Fibroblast of skin of left quadriceps (primary cell): ENCODE measurements at places on chromosomes 6 and 20.

DNA sequence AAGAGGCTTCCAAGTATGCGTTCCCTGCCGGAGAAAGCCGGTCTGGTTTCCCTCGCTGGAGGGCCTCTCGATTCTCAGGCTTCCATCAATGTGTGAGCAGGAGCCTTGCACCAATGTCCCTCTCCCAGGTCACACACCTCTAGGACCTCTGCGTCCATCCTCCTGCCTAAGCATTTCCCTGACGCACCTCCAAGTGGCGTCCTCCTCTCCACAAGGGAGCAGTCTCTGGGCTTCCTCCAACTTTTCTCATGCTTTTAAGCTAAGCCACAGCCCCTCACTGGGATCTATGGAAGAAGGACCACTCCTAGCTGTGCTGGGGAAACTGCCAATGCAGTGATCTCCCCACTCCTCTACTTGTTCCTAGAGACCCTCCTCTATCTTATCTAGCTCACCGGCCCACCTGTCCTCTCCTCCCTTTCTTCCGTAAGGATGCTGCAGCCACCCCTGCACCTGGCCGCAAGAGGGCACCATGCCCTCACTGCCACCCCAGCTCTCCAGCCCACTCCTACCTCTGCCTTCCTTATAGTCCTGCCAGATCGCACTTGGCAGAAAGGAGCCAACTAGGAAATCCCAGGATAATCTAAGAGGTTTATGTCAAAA lies 258.7 kb downstream of the LRFN2 start:
- no peak for DNase-seq

GRCh38 chr6:163860287-163861081 lies 446.0 kb downstream of the QKI start:
- peak; percentile 62 for DNase-seq

DNA sequence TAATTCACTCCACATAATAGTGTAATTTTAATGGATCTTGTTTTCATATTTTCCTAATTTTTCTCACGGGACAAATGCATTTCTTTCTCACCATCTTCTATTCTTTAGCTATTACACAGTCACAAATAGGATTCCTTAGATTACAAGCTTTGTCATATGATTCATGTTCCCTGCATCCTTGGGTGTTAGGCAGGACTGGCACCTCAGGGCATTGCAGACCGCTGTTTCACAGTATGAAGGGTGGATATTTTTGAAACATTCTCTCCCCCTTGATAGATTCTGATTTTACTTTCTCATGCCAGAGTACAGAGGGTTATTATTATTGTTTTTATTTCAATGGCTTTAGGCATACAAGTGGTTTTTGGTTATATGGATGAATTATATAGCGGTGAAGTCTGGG lies 602.5 kb downstream of the PHF3 start:
- DNase-seq, result no peak

DNA sequence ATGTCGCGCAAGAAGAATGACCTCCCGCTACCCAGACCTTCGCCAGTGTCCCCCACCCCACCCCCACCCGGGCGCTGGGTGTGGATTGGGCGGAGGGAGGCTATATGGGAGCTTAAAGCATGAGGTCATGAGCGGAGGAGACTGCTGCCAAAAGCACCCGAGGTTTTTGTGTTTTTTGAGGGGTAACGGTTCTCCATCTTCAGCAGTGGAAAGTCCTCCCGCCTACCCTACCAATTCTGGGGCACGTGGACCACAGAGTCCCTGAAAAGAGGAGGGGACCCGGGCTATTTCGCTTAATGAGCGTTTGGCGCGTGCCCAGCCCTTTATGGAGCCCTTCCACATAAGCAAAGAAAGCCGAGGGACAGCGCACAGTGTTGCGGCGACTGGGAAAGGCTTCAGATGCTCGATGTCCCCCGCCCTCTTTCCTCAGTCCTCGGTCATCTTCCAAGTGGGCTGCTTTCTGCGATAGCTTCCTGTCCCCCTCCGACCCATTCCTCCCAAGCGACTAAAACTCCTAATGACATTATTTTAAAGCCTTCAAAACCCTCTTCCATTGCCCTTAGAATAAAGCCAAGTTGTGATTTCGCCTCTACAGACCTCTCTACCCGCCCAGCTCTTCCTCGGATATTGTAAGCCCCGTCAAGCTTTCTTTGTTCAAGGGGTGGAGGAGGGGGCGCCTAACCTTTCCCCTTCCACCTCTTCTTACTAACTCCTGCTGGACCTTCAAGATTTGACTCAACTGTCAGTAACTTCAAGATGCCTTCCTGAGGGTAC lies 2.1 kb upstream of the TRERF1 start:
- no peak for DNase-seq

DNA sequence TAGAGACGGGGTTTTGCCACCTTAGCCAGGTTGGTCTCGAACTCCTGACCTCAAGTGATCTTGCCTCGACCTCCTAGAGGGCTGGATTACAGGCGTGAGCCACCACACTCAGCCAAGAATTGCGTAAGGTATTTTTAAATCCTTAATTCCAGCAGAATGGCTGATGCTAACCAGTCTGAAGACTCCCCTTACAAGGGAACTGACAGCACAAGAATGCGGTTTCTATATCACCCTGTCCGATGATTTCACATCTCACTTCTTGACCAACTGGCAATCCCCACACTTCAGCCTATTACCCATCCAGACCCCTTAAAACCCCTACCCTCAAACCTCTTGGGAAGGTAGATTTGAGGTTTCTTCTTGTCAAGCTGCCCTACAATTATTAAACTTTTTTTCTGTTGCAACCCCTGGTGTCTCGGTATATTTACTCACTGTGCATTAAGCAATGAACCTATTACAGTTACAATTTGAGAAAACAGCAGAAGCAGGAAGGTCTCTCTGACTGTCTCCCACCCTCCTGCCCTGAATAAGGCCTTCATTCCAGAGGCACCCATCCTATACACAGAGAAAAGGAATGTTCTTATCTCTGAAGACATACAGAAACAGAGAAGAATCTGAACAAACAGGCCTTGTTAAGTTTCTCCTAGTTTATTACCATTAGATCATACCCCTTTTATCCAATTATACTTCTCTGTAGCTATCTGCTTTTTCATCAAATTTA lies 164.9 kb downstream of the ARHGAP18 start:
- DNase-seq, result no peak

GRCh38 chr6:6826095-6826901 lies 237.8 kb downstream of the LY86 start:
- no peak for DNase-seq

- no peak for DNase-seq
These were observed 30.5 kb upstream of the RIPK1 start for GRCh38 chr6:3037638-3038365.

- DNase-seq, result no peak
These were observed 28.3 kb downstream of the PREX1 start for GRCh38 chr20:48799328-48800105.

- no peak for DNase-seq
These were observed 152.6 kb upstream of the EXOC2 start for GRCh38 chr6:845566-845965.

- no peak for DNase-seq
These were observed 89.3 kb downstream of the RNASET2 start for GRCh38 chr6:166866839-166867637.

GRCh38 chr6:138238368-138238767 lies 20.1 kb upstream of the PBOV1 start:
- DNase-seq, result no peak

- peak; percentile 34 for DNase-seq
These were observed 67.2 kb downstream of the PKIB start for GRCh38 chr6:122677406-122677805.

- DNase-seq, result no peak
These were observed 6.9 kb downstream of the ABCC10 start for GRCh38 chr6:43434001-43434840.

- DNase-seq, result no peak
These were observed 18.9 kb downstream of the NHSL1 start for GRCh38 chr6:138480279-138480949.

DNA sequence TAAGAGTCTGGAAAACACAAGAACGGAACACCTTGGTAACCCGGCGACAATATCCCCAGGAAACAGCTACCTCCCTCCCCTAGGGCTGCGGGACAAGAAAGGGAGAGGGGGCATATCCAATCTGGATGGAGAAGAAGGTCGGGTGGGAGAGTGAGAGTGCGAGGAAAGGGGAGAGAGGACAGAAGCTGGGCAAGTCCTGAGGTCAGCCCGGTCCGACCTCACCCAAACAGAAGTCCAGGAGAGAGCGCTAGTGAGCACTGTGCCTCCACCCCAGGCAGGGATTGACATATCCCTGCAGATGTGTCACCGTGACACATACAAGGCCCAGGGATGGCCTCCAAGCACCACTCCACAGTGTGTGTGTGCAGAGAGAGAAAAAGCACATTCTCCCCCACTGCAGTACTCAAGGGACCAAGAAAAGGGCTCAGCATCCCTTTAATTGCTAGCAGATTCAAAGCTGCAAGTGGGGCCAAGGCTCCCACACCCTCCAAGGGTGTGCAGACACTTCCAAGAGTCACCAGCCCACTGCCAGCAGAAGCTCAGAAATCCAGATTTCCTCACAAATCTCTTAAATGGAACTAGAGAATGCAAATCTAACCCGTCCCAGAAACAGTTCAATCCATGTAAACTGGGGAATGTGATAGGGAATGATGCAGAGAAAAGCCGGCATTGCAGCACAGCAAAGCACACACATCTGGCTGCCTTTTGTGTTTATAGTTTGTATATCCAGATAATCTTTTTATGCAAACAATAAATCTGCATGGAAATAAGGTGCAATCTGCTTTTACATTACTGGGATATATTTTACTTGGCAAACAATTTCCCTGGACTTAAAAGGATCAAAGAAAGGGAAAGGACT lies 3.1 kb downstream of the PXDC1 start:
- peak; percentile 53 for DNase-seq

GRCh38 chr6:26330859-26331217 lies 34.2 kb upstream of the BTN3A2 start:
- no peak for DNase-seq

DNA sequence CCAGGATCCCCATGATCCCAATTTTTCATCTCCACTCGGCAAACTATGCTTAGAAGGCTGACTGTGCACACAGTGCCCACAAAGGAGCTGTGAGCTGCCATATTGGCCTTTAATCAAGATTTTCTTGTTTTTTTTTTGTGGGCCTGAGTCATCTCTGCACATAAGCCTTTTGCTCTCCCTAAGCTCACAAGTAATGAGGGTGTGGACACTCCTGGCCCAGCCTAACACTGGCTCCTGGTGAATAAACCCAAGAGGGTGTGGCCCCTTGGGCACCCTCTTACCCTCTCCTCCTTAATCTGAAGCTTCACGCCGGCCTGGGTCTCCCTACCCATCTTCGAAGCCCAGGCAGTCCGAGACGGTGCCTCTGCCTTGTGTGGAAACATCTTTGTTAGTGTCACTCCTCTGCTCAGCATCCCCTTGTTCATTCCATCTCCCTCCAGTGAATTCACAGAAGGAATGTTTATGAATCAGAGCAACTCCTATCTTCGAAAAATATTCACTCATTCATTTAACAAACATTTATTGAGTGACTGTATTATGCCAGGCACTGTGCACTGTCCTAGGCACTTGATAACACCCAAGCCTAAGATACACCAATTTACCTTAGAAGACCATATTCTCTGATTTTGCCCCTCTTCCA lies 22.2 kb upstream of the MRPS10 start:
- DNase-seq, result no peak

DNA sequence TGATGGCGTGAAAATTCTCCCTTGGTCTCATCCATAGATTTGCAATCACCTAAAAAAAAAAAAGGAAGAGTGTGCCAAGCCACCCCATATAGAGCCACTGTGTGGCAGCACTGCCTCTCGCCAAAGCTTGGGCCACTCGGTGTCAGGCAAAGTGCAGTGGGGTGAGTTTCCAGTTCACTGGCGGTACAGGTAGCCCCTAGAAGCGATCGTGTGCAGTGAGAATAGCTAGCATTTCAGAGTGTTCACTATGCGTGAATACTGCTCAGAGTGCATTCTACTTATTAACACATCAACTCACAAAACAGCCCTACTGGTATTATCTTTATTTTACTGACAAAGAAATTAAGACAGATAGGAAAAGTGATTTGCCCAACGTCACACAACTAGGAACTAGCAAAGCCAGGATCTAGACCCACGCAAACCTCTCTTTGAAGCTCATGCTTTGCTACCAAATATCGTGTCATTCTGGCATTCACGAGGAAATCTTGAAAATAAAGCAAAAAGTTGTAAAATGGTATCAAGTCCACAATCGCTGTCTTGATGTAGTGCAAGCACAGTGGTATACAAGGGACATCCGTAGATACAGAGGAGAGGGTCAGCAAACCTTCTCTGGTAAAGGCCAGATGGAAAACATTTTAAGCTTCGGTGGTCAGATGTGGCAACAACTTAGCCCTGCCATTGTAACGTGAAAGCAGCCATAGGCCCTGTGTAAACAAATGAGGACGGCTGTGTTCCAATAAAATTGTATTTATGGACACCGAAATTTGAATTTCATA lies 10.4 kb upstream of the GCNT2 start:
- no peak for DNase-seq

- DNase-seq, result no peak
These were observed 571 bp upstream of the FOXC1 start for GRCh38 chr6:1609041-1609647.

DNA sequence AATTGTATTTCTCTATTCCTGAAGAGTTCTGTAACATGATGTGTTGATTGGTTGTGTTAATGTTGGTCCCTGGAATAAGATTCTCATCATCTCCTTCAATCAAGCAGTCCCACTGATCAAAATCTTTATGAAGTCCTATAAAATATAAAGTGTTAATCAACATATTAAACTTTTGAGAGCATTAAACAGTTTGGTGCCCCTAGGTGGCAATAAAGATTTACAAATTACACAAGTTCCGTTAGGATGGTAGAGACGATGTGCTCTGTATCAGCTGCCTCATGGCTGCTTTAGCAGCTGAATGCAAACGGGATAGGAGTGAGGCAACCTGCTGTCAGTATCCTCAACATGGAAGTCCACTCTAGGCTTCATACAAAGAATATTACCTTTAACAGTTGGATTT lies 16.9 kb downstream of the TDRD6 start:
- no peak for DNase-seq

DNA sequence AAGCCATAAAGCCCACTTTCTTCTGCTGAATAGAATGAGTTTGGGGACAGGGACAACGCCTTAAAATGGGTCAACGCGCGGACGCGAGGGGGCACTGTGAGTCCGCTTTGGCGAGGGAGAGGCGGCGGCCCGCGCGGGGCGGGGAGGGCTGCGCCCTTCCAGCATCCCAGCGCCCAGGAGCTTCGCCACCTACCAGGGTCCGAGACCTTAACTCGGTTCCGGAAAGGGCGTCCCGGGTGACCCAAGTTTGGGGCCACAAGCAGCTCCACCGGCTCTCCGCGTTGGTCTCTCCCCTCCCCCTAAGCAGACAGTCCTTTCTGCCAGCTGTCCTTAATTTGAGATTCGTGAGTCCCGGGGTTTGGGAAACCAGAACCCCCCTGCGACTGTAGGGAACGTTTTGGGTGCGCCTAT lies 1.8 kb upstream of the SAMD5 start:
- no peak for DNase-seq

- no peak for DNase-seq
These were observed 225.6 kb downstream of the PLCB1 start for GRCh38 chr20:8357703-8358102.
